ENCODE measurements at places on chromosomes 7 and 10.

DNA sequence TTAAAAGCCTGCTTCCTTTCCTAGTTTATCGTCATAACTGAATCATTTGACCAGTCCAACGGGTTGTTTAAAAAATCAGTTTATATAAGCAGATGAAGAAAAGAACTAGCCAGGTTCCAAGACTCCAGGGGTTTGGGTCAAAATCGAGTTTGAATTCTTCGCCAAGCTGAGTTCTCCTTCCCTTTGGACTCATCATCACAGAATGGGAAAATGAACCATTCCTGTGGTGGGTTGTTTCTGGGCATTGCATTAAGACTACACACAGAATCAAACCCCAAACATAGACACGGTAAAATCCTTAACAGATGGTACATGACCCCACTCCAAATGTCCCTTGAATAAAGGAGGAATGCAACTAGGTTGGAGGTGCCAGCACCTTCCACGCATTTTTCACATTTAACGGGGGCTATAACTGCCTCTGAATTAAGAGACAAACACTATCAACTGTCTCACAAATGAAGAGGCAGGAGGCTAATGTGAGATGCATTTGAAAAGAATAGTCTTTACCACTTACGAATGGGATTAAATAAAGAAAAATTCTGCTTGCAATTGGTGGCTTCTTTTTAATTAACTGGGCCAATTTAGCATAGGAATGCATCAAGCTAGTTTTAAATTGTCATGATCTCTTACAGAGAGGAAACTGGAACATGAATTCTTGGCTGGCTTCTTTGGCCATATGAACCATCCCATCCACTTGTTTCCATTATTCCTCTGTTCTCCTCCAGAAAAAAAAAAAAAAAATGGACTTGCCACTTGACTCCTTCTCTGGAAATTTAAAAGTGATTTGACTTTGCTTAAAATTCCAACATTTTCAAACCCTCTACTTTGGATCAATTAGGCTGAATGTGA lies 61.1 kb downstream of the CHST15 start:
- no peak for DNase-seq

DNA sequence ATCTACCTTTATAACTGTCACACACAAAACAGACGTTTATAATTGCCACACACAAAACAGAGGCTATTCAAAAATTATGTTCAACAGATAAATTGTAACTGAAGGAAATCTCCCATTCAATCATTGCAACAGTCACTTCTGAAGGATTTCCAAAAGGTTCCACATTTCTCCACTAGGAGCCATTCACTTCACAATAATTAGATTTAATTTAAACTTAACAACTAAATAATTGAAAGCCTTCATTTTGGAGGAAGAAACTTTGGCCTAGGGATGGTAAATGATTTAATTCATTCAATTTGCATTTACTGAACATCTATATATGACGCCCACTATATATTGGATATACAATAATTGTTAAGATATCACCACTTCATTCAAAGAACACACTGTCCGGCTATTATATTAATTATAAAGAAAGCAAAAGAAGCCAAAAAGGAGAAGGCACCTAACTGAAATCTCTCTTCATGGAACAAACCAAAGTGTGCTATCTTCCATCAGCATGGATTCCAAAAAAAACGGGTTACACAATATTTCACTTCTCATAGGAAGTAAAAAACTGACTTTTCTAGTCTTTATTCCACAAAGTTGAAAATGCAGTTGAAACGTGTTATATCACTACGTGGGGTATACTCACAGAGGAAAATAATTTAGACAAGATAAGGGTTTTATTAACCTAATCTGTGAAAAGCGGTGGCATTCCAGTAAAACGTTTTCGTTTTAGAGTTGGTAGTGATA lies 1.7 kb downstream of the ATAD1 start:
- no peak for DNase-seq

GRCh38 chr7:18508443-18509427 lies 13.2 kb downstream of the HDAC9 start:
- DNase-seq, result no peak

DNA sequence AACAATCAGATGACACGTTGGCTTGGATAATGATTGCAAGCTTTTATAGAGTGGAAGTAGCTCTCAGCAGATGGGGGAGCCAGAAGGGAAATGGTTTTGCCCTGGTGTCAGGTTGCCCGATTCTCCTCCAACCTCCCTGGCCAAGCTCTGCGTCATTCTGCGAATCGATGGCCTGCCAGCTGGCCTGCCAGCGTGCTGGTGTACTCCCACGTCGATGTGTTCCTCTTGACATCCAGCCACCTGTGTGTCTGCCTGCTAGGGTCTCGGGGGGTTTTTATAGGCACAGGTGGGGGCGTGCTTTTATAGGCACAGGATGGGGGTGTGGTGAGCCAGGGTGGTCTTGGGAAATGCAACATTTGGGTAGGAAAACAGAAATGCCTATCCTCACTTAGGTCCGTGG lies 4.6 kb downstream of the NET1 start:
- DNase-seq, result no peak

- DNase-seq, result no peak
Observed at GRCh38 chr7:47354071-47354470, 227.8 kb downstream of the TNS3 start.
